ENCODE measurements at places on chromosomes 7 and 10. TPM values are rescaled to one million over a fixed set of nuclear protein-coding genes. Genes with fewer than 3 reads are reported as not detected.

The CYTH3 gene
- 20.5 TPM for total RNA-seq

The CHRM2 gene
- 4.6 TPM for total RNA-seq

The MPP7 gene
- total RNA-seq = 1.5 TPM

The NPFFR1 gene
- total RNA-seq = 0.02 TPM

The SCIN gene
- 0.09 TPM for total RNA-seq

The CRPPA gene
- total RNA-seq = 0.15 TPM

The BCL7B gene
- total RNA-seq = 53.0 TPM

The AOAH gene
- total RNA-seq = not detected

The SH3PXD2A gene
- total RNA-seq = 54.9 TPM

The CHAT gene
- 0.56 TPM for total RNA-seq

The FAM131B gene
- 1.9 TPM for total RNA-seq

The INPP5F gene
- 22.0 TPM for total RNA-seq

The RSPH10B gene
- total RNA-seq = 0.41 TPM

The PNLIP gene
- total RNA-seq = not detected

The ZCCHC24 gene
- 17.9 TPM for total RNA-seq

The PON3 gene
- not detected for total RNA-seq

The TMEM270 gene
- total RNA-seq = not detected

DNA sequence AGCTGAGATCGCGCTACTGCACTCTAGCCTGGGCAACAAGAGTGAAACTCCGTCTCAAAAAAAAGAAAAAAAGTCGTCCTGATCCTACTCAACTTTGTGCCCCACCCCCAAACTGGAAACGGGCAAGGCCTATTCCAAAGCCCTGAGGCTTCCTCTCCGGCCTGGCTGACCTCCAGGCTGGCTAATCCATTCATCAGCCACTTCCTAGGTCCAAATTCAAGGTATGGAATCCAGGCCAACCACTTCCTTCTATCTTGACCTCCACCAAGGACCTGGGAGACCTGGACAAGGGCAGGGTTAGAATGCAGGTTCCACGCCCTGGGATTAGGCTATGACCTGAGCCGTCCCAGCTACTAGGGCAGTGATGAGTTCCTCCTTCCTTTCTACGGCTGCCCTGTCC is 20.4 kb upstream of the EIF4H start:
- H3K27me3 ChIP-seq = no peaks in the 10 kb centered on the region
- H3K36me3 ChIP-seq = no peaks in the 10 kb centered on the region
- no peak for DNase-seq
- H3K4me3 ChIP-seq = no peak overlapping the region
- H3K27ac ChIP-seq = no peak overlapping the region

DNA sequence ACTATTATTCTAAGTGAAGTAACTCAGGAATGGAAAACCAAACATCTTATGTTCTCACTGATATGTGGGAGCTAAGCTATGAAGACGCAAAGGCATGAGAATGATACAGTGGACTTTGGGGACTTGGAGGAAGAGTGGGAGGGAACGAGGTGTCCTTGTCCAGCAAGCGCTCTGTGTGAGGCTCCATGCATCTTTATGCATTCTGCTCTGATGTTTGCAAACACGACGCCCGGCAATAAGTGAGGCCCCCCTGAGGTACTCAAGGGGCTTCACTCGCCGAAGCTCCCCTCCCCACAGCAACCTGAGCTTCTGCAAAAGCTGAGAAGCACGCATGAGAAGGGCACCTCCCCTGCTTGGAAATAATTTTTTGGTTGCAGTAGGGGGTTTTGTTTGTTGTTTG is 103.3 kb downstream of the LHPP start:
- no peak for DNase-seq
- no peak overlapping the region for H3K27ac ChIP-seq
- no peaks in the 10 kb centered on the region for H3K27me3 ChIP-seq
- H3K4me3 ChIP-seq = no peak overlapping the region
- no peaks in the 10 kb centered on the region for H3K4me1 ChIP-seq
- H3K36me3 ChIP-seq = no peaks in the 10 kb centered on the region

DNA sequence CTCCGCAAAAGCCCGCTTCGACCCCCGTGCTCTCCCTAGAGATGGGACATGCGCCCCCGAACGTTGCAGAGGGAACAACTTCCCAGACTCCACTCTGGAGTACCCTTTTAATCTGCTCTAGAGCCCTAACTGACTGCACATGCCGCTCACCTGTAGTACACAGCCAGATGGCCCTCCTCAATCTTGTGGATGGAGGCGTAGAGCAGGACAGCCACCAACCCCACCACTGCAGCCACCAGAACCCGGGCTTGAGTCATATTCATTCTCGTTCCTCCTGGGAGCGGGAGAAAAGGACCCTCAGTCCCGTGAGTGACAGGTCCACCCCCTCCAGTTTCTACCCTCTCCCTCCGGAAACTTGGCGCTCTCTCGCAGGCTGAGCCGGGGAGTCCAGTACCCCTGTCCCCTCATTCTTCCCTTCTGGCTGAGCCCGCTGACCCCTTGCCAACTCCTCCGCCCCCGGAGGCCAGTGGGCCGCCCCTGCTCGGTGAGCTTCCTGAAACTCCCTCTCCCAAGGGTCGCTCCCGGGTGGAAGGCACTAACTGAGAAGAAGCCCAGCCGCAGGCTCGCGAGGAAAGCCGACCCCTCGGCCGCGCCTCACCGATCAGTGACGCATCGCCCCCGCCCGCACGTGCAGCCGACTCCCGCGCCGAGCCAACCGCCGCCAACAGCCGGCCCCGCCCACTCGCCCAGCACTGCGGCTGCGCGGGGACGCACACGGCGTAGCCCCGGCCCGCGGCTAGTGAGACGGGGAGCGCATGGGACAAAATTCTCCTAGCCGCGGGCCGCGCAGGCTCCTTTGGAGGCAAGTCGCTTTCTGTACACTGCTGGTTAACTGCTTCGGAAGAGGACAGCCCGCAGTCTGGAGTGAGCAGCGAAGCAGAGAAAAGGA is at the start of gene ERLIN1:
TSS of gene ERLIN1 (minus strand) at position 666 of the 889 bp plus-strand sequence. CDS start at position 263, 403 bp downstream.
- peak; percentile 98 for DNase-seq
- H3K27ac ChIP-seq = peak within 1 kb of the TSS; percentile 93

- peaks cover 34% of the 10 kb centered on the region for H3K27me3 ChIP-seq
- no peak overlapping the region for H3K4me3 ChIP-seq
- no peaks in the 10 kb centered on the region for H3K36me3 ChIP-seq
- no peak for DNase-seq
- H3K27ac ChIP-seq = no peak overlapping the region
Observed at GRCh38 chr10:67261300-67261797, 335.5 kb downstream of the LRRTM3 start.

GRCh38 chr7:74599244-74599643 is 58.3 kb upstream of the GTF2I start:
- H3K27ac ChIP-seq = no peak overlapping the region
- no peaks in the 10 kb centered on the region for H3K4me1 ChIP-seq
- peaks cover 66% of the 10 kb centered on the region for H3K36me3 ChIP-seq
- DNase-seq = no peak
- H3K4me3 ChIP-seq = no peak overlapping the region

- H3K36me3 ChIP-seq = peaks cover 47% of the 10 kb centered on the region
- H3K4me1 ChIP-seq = no peaks in the 10 kb centered on the region
- H3K27me3 ChIP-seq = no peaks in the 10 kb centered on the region
- H3K4me3 ChIP-seq = no peak overlapping the region
Observed at GRCh38 chr7:149180722-149181449, 14.5 kb upstream of the ZNF282 start.

- H3K36me3 ChIP-seq = no peaks in the 10 kb centered on the region
- DNase-seq = no peak
- no peaks in the 10 kb centered on the region for H3K4me1 ChIP-seq
- no peaks in the 10 kb centered on the region for H3K27me3 ChIP-seq
- no peak overlapping the region for H3K4me3 ChIP-seq
- H3K27ac ChIP-seq = no peak overlapping the region
Observed at GRCh38 chr7:18721429-18721828, 225.9 kb downstream of the HDAC9 start.

DNA sequence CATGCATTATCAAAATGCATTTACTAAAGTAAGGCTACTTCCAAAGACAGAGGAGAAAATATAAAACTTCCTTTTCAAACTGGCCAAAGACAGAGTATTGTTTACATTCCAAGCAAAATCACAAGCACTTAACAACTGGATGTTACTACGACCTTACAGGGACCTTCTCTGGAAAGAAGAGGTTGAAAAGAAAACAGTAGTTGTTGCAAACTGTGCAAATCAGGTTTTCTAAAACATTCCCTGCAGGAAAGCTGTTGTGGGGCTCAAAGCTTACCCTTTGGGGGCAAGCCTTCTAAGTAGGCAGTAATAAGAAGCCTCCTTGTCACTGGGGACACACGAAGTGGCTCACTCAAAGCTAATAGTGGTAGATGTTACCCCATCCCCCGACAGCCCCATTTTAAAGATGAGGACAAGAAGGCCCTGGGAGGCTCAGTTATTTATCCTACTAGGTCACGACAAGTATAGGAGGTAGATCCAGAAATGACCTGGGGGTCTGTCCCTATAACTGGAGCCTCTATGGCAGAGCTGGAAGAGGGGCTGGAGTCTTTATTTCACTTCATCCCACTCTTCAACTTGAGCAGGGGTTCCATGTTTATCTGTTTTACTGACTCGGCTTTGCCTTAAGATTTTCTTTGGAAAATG is 46.6 kb downstream of the ATXN7L1 start:
- H3K36me3 ChIP-seq = no peaks in the 10 kb centered on the region
- no peaks in the 10 kb centered on the region for H3K27me3 ChIP-seq
- no peak overlapping the region for H3K27ac ChIP-seq
- H3K4me1 ChIP-seq = peaks cover 25% of the 10 kb centered on the region
- no peak for DNase-seq

DNA sequence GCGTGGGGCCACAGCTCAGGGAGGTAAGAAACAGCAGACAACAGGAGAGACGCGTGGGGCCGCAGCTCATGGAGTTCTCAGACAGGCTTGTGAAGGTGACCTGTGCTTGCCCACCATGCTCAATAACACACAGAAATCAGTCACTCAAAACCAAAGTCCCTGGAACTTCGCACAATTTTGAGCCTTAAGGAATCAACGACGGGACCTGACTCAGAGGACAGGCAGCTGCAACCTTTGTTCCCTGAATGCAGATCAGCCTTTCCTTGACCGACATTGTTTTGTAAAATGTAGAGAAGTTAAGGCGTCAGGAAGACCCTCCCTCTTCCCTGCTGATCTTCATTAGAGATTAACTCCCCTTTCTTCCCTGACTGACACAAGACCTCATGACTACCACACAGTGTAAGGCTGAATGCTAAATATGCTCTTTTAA is 8.5 kb upstream of the KNDC1 start:
- no peaks in the 10 kb centered on the region for H3K4me1 ChIP-seq
- H3K36me3 ChIP-seq = no peaks in the 10 kb centered on the region
- H3K4me3 ChIP-seq = no peak overlapping the region
- no peak overlapping the region for H3K27ac ChIP-seq
- peaks cover 76% of the 10 kb centered on the region for H3K27me3 ChIP-seq

DNA sequence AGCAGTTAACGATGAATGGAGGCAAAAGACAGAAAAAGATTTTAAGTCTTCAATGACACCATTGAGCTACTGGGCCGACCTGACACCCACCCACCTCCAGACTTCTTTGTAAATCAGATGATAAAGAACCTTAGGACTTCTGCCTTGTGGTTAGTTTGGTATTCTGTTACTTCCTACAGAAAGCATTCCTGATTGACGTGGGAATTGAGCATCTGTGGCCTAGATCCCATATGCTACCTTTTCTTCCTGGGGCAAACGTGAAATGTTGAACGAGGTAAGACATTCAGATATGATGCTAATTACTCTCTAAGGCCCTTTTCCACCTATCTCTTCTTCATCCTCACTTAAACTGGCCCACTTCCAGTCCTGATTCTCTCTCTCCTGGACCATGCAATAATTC is 10.2 kb downstream of the PRLHR start:
- H3K36me3 ChIP-seq = no peaks in the 10 kb centered on the region
- DNase-seq = no peak
- no peaks in the 10 kb centered on the region for H3K4me1 ChIP-seq
- peaks cover 30% of the 10 kb centered on the region for H3K27me3 ChIP-seq

GRCh38 chr7:1394371-1394770 is 64.9 kb downstream of the MICALL2 start:
- DNase-seq = no peak
- H3K27me3 ChIP-seq = no peaks in the 10 kb centered on the region
- no peaks in the 10 kb centered on the region for H3K36me3 ChIP-seq
- H3K4me1 ChIP-seq = peaks cover 18% of the 10 kb centered on the region

- H3K4me1 ChIP-seq = no peaks in the 10 kb centered on the region
- no peaks in the 10 kb centered on the region for H3K36me3 ChIP-seq
- peaks cover 6% of the 10 kb centered on the region for H3K27me3 ChIP-seq
- DNase-seq = no peak
- H3K27ac ChIP-seq = no peak overlapping the region
- H3K4me3 ChIP-seq = no peak overlapping the region
Observed at GRCh38 chr7:30221764-30222163, 62.6 kb upstream of the ZNRF2 start.

- H3K36me3 ChIP-seq = no peaks in the 10 kb centered on the region
- H3K27me3 ChIP-seq = no peaks in the 10 kb centered on the region
- no peak overlapping the region for H3K4me3 ChIP-seq
- DNase-seq = no peak
- H3K27ac ChIP-seq = no peak overlapping the region
- no peaks in the 10 kb centered on the region for H3K4me1 ChIP-seq
Observed at GRCh38 chr10:126021833-126022500, 125.6 kb downstream of the FANK1 start.

DNA sequence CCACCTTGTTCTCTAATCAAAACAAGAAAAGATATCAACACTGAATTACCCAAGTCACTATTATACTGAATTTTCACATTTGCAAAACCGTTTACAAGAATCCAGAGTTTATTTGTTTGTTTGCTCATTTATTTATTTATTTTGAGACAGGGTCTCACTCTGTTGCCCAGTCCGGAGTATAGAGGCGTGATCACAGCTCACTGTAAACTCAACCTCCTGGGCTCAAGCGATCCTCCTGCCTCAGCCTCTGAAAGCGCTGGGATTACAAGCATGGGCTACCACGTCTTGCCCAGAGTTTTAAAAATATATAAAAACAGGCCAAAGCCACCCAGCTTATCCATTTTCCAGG is 8.5 kb downstream of the CREB3L2 start:
- no peak for DNase-seq
- H3K36me3 ChIP-seq = no peaks in the 10 kb centered on the region
- peaks cover 6% of the 10 kb centered on the region for H3K4me1 ChIP-seq
- no peak overlapping the region for H3K27ac ChIP-seq

GRCh38 chr7:131189488-131189887 is 138.2 kb upstream of the MKLN1 start:
- no peak overlapping the region for H3K27ac ChIP-seq
- H3K4me1 ChIP-seq = no peaks in the 10 kb centered on the region
- no peak for DNase-seq
- H3K36me3 ChIP-seq = no peaks in the 10 kb centered on the region

GRCh38 chr7:91034459-91035368 is 229.5 kb upstream of the FZD1 start:
- H3K36me3 ChIP-seq = no peaks in the 10 kb centered on the region
- peaks cover 26% of the 10 kb centered on the region for H3K4me1 ChIP-seq
- no peaks in the 10 kb centered on the region for H3K27me3 ChIP-seq
- H3K27ac ChIP-seq = peak overlapping the region; percentile 26
- DNase-seq = peak; percentile 80

Data from A673 (cell line).